ENCODE measurements at places on chromosomes 13 and 19.

- DNase-seq, result no peak
These were observed 68.0 kb downstream of the MLLT1 start for GRCh38 chr19:6211632-6212402.

DNA sequence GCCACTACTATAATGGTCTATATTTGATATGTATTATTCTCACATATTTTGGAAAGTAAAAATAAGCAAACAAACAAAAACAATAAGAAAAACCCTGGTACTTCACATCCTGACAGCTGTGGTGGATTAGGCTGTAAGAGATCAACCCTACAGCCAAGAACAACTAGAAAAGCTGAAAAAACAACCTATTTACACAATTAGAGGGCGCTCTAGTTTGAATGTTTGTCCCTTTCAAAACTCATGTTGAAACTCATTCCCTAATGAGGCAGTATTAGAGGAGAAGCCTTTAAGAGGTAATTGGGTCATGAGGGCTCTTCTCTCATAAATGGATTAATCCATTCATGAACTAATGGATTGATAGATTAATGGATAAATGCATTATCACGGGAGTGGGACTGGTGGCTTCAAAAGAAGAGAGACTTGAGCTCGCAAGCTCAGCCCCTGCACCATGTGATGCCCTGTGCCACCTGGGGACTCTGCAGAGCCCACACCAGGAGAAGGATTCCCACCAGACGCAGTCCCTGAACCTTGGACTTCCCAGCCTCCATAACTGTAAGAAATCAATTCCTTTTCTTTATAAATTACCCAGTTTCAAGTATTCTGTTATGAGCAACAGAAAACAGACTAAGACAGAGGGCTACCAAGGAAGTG lies 733.9 kb upstream of the ARGLU1 start:
- no peak for DNase-seq

- DNase-seq, result no peak
These were observed 23.6 kb upstream of the NDFIP2 start for GRCh38 chr13:79457390-79457789.

DNA sequence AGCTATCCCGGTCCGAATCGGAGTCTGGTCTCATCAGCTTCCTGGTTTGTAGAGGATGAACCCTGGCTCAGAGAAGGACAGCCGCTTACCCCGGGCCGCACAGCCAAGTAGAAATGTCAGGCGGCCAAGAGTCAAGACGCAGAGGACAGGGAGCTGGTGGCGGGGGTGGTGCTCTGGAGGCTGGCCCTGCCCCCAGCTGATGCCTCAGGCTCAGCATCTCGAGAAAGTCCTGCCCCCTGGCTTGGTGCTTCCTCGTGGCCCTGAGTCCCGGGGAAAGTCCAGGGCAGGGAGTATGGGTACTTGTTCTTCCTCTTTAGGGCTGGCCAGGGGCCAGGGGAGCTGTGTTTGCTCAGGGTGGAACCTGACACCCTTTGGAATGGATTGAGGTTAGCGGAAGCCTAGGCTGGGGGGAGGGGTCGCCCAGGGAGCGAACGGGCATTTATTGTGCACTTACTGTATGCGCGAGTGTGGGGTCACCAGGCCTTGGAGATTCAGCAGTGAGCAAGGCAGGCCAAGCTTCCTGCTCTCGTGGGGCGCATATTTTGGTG lies 2.2 kb downstream of the TJP3 start:
- peak; percentile 53 for DNase-seq

DNA sequence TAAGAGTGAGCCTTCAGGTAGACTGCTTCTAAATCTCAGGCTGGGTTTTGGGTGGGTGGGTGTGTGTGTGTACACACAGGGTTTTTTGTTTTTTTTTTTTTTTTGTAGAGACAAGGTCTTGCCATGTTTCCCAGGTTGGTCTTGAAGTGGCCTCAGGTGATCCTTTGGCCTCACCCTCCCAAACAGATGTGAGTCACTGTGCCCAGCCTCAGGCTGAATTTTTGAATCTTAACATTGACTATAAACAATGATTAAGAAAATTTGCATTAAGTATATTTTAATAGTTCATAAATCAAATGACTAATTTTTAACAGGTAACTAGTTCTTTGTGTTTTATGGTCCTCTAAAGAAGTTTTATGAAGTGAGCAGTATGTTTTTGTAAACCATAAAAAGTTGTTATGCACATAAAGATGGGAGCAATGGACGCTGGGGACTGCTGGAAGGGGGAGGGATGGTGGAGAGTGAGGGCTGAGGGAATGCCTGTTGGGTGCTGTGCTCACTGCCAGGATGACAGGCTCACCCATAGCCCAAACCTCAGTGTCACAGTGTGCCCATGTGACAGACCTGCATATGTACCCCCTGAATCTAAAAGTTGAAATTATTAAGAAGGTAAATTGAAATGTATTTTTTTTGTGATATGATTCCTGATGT lies 60.2 kb downstream of the ZNF136 start:
- DNase-seq, result no peak

DNA sequence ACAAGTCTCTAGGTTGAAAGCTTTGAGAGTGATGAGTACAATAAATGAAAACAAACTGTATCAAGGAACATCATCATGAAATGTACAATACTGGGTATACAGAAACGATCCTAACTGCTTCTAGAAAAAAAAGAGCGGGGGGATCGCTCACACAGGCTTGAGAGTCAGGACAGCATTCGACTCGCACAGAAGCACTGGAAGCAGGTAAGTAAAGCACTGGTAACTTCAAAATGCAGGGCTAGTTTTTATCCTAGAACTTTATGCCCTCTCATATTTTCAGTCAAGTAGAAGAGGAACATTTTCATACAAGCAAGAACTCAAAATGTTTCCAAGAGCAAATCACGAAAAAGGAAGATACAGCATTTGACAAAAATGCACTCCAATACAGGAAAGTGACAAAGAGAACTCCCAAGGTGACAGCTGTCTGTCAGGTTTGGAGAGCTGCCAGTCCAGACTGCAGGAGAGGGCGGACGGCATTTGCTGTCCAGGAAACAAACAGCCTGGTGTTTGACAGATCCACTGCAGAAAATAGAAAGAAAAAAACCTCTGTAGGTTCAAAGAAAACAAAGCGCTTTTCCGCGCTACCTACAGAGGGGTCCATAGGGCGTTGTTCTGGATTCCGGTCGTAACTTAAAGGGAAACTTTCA lies 58.2 kb upstream of the XPO4 start:
- no peak for DNase-seq

DNA sequence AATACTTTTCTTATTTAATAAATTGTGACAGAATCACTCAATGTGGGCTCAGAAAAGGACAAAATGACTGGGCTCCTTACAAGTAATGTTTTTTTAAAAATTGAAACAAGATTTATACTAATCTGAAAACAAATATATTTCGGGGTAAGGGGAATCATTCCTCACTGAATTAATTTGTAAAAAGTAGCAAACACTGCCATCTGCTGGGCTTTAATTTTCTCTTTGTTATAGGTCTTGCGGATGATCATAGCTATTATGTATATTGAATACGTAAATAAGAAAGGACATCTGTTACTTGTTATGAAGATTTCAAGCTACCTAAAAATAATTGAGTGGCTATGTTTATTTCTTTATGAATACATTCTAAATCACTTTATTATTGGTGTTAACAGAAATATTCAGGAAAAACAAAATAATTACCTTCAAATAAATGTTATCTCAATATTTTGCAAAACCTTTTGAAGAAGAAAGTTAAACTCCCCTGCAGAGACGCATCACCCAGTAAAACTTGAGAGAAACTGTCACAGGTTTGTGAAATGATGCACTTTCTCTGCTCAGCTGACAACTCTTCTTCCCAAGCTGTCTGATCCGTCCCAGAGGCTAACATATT lies 17.8 kb upstream of the ENOX1 start:
- DNase-seq, result no peak

GRCh38 chr19:2034729-2035589 lies 16.1 kb downstream of the MKNK2 start:
- DNase-seq, result no peak

GRCh38 chr13:34701919-34702318 lies 240.2 kb upstream of the NBEA start:
- no peak for DNase-seq

GRCh38 chr19:46133101-46133627 lies 8.7 kb upstream of the IGFL3 start:
- no peak for DNase-seq

GRCh38 chr13:83879431-83880171 lies 2.7 kb downstream of the SLITRK1 start:
- DNase-seq, result no peak

DNA sequence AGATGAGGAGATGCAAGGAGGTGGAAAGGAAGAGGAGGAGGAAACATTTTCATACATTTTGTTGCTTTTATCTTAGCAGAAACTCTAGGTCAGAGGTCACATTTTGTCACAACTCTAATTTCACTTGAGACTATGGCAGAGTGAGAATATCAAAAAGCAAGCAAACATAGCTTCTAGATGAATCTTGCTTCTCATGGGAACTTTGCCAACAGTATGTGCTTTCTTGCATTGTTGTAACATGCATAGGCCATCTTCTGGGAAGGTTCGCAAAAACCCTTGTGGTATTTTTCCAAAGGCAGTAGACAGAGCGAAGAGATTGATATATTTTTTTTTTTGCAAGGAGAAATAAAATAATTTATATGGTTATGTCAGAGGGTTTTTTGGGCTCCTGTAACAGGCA lies 291.3 kb downstream of the MTUS2 start:
- no peak for DNase-seq
